ENCODE measurements at places on chromosomes 4 and X.

- no peak for DNase-seq
Measured at GRCh38 chr4:31548021-31548420, 827.9 kb downstream of the PCDH7 start.

DNA sequence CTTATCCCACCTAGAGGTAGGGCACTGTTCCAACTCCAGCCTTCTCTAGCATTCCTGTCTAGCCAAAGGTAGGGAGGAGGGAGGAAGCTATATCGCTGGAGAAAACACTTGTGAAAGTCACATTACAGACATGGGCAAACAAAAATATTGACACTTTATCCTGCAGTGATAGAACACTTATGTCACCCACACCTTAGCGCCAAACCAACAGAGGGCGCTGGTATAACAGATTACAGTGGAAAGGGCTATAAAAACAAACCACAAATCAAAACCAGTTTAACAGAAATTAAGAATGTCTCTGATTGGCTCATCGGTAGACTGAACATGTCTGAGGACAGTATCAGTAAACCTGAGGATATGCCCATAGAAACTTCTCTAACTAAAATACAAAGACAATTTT lies 451.3 kb downstream of the TLL1 start:
- no peak for DNase-seq

GRCh38 chr4:19927381-19927780 lies 324.3 kb upstream of the SLIT2 start:
- DNase-seq = no peak

GRCh38 chr4:146699910-146700309 lies 61.2 kb downstream of the POU4F2 start:
- no peak for DNase-seq

DNA sequence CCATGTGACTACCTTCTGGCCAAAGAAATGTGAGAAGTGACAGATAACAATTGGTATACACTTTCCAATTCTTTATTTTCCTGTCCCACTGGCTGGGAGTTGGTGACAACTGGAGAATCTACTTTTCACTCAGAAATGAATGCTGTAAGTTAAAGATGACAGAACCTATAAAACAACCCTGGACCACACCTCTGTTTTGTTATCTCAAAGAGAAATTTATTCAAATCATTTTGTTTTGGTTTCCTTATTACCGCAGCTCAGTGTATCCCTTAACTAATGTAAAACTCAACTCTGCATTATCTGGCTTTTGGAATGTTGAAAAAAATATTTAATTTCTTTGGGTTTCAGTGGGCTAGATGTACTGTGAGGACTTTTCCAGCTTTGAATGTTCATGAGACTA lies 469.8 kb downstream of the PCDH7 start:
- no peak for DNase-seq

DNA sequence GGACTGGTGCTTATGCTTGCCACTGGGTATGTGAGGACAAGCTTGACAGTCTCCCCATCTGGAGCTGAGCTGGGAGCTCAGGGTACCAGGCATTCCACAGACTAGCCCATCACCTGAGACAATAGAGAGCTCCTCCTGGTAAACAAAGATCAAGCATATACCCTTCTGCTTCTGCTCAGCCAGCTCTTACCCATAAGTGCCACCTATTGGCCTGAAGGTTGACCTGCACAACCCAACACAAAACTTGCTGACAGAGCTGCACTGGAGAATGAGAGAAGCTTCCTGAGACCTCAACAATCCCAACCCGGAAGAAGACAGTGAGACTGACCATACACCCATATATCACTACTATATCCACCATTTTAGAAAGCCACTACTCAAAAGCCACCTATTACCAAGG lies 1049.2 kb upstream of the INTU start:
- DNase-seq = no peak

GRCh38 chr4:152784490-152785350 lies 5.0 kb downstream of the ARFIP1 start:
- DNase-seq = no peak

- DNase-seq = no peak
Measured at GRCh38 chr4:68536375-68536774, 39.7 kb downstream of the UGT2B17 start.

GRCh38 chrX:45230410-45230809 lies 29.7 kb upstream of the DIPK2B start:
- no peak for DNase-seq

GRCh38 chr4:73068491-73069337 lies 802 bp downstream of the COX18 start:
- DNase-seq = no peak

DNA sequence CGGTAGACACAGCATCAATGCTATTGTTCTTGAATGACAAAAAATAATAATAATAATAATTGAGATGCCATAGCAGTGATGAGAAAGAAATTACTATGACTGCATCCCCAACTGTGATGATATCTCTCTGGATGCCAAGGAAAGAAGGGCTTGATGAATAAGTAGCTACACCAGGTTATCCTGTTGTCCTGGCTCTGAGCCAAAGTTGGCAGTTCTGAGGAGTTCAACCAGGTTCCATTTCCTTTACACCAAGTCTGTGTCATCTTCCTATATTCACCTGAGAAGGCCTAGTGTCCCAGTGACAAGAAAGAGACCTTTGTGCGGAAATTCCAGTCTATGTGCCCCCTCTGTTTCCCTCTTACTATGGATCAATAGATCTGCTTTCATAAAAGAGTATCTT lies 3.4 kb upstream of the MAML3 start:
- no peak for DNase-seq

DNA sequence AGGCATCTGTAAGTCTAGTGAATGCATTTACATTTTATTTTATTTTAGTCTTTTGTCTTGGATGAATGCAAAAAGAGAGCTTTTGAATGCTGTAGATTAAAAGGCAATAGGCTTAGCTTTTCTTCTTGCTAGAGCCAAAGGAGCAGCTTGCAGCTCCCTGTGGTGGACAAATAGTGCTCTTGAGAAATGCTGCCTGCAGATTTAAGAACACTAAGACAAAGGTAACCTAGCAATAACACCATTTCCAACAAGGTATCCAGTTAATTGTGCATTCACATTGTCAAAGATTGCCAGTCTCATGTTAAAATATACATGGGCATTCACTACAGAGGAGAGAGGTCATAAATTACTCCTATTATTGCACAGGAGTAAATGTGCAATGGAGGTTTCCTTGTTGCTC lies 859.2 kb upstream of the PRKX start:
- no peak for DNase-seq

- DNase-seq = no peak
Measured at GRCh38 chr4:6834867-6835266, 52.3 kb downstream of the KIAA0232 start.

- no peak for DNase-seq
Measured at GRCh38 chrX:13473442-13474163, 95.8 kb upstream of the EGFL6 start.

DNA sequence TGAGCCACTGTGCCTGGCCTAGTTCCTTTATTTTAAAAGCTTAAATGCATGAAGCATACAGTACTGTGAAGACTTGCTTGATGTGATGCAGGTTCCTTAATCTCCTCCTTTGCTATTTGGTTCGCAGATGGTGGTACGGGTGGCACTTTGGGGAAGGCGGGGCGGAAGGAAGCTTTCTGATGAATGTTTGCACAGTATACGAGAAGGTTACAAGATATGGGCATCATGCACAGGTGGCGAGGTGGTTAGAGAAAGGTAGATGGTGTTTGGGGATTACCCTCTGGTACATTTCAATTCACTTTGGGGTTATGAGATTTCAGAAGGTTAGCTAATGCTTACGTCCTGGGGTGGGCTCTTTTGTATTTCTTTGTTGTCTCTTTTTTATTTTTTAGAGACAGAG lies 17.2 kb downstream of the RHOH start:
- DNase-seq = no peak

GRCh38 chr4:128869776-128870509 lies 60.4 kb downstream of the JADE1 start:
- DNase-seq = no peak

GRCh38 chr4:2848449-2848848 lies 4.8 kb downstream of the ADD1 start:
- no peak for DNase-seq

DNA sequence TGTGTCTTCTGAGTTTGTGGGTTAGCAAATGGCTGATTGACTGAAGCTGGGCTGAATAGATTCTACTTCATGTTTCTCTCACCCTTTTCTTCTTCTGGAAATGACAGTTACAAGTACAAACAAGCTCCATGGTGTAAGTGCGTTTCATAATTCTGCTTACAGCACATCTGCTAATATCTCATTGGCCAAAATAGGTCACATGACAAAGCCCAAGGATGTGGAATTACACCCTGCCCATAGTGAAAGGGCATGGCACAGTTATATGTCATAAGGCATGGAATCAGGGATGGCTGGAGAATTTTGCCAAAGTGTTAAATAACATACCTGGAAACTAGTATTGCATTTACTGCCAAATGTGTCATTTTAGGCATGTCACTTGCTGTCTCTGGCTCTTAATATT lies 327.2 kb downstream of the NKX6-1 start:
- DNase-seq = no peak

DNA sequence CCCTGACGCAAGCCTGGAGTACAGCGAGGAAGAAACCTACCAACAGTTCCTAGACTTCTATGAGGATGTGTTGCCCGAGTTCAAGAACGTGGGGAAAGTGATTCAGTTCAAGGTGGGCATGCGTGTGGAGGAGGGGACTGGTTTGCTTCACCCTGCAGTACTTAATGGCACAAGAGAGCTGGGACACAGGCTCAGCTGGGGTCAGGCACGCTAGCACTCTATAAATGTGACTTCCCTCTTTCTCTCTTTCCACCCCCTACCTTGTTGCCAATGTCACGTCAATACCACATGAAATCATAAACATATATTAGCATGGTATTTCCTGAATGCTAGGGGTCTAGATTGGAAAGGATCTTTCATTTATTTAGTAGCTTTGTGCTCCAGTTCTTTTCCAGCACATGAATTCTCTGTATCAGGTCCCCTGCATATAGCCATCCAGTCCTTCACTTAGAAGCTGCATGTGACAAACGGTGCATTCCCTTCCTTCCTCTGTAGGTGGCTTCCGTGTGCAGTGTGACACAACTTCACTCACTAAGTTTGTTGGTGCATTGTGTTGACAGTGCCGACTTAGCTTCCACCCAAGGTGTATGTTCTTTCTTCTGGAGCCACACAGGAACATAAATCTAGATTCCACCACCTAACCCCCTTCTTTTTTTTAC lies 25.6 kb downstream of the ZRSR2 start:
- DNase-seq = no peak

GRCh38 chrX:7086384-7086783 lies 61.1 kb upstream of the STS start:
- DNase-seq = no peak

Data from stimulated activated CD4-positive, alpha-beta T cell treated with anti-CD3 and anti-CD28 coated beads, TNF-alpha, amount 100 ng/mL, for 24 hours (primary cell).